ENCODE measurements at places on chromosomes 16 and 17.
A peak's percentile ranks its signal among the peaks of the same experiment; 100 is the strongest.

DNA sequence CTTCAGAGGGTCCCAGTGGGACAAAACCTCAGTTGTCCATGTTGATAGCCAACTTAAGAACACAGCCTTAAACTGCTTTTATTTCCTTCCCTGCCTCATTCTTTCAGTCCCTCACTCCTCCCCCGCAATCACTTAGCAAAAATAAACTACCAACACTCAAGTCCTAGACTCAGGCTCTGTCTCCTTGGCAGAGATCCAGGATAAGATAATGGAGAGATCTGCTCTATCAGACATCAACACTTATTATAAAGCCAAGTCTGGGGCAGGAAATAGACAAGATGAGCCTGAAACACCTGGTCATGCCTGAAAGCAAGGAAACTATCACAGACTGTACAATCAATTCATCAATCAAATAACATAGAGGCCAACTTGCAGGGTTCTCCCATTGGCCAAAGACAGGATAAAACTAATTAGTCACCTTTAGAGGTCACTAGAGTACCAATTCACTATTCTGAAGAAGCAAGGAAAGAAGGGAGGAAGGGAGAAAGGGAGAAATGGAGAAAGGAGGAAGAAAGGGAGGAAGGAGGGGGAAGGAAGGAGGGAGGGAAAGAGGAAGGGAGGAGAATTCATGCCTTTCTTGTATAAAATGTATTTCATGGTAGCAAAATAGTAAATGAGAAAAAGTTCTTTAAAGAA is 15.7 kb downstream of the HYDIN start:
- DNase-seq: no peak

GRCh38 chr17:13084420-13084819 is 66.6 kb upstream of the ELAC2 start:
- no peak for DNase-seq

GRCh38 chr17:40112718-40113109 is 9.1 kb upstream of the MSL1 start:
- no peak for DNase-seq

- no peak for DNase-seq
These were observed 432 bp upstream of the SLC46A1 start for GRCh38 chr17:28406473-28406814.

DNA sequence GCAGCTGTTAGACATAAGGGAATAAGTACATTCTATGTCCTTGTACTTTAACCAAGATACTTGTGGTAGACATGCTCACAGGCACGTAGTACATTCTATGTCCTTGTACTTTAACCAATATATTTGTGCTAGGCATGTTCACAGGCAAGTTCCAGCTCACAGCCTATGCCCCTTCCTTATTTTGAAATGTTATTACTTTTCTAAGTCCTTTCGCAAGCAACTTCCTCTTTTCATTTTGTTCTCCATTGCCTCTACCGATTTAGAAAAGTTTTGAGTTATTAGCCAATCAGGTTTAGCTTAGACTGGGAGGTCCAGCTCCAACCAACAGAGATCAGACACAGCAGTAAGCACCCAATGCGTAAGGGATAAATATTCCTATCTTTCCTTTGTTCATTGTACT is 60.1 kb upstream of the NUDT7 start:
- no peak for DNase-seq

- DNase-seq: peak; percentile 61
These were observed 15.4 kb upstream of the KATNB1 start for GRCh38 chr16:57720142-57720575.

GRCh38 chr17:15782866-15783265 is 50.8 kb downstream of the TBC1D26 start:
- no peak for DNase-seq

DNA sequence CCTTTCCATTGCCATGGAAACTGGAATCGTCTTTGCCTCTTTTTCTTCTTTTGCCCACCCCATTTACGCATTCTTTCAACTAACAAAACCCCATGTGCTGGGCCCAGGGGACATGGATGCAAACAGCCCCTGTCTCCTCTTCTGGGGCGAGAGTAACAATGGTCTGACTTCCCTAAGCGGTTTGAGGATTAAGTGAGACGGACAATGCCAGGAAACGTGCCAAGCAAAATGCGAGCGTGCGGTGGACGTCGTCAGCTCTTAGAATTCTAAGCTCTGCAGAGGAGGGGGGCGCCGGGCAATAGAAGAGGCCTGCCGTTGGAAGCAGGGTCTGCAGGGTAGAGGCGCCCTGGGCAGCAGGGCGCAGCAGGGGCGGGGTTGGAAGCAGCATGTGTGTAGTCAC is 42.4 kb upstream of the JPH3 start:
- DNase-seq: no peak

DNA sequence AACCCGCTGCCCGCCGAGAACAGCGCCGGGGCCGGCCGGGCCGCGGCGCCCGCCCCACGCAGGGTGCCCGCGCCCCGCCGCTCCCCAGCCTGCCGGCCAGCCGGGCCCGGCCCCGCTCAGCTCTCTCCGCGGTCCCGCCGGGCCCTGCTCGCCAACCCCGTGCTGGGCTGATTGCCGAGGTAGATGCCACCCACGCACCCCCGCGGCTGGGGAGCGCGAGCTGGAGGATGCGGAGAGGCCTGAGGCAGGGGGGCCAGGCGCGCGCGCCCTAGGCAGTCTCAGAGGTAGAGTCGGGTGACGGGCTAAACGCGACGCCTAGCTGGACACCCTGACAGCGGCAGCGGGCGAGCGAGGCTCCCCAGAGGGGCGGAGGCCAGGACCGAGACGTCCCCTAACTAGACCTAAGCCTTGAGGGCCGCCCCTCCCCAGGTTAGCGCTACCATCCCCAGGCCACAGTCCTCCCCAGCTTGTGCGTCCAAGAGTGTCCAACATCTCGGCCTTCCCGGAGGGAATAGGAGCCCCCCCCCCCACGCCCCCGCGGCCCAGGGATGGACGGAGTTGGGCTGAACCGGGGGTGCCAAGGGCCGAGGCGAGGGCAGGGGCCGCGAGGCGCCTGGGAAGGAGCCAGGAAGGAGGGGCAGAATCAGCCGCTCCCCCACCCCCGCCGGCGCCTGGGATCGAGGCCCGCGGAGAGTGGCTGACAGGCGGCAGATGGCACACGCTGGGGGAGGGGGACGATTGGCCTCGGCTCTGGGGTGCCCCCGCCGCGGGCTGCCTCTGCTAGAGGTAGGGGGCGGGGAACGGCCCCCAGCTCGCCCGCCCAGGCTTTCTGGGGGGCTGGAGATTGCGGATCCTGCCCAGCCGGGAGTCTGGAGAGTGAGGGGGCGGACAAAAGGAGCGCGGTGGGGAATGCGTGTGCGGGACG is 2.5 kb upstream of the ZNF423 start:
- no peak for DNase-seq

- no peak for DNase-seq
These were observed 60.4 kb downstream of the HS3ST2 start for GRCh38 chr16:22874394-22874793.

DNA sequence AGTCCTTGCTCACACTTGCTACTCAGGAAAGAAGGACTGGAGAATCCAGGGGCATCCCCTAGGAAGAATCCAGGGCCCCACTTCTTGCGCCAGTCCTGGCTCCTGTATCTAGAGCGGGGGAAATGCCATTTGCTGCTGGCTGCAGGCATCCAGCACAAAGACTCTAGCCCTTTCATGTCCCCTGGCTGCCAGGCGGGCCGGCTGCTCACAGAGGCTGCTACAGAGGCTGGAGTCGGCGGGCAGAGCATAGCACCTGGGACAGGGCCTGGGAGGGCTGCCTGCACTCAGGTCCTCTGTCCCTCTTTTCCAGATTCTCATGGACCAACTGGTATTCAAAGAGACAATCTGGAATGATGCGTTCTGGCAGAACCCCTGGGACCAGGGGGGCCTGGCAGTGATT is 13.8 kb downstream of the SMIM5 start:
- no peak for DNase-seq

GRCh38 chr16:54690710-54691109 is 240.0 kb upstream of the IRX5 start:
- no peak for DNase-seq

DNA sequence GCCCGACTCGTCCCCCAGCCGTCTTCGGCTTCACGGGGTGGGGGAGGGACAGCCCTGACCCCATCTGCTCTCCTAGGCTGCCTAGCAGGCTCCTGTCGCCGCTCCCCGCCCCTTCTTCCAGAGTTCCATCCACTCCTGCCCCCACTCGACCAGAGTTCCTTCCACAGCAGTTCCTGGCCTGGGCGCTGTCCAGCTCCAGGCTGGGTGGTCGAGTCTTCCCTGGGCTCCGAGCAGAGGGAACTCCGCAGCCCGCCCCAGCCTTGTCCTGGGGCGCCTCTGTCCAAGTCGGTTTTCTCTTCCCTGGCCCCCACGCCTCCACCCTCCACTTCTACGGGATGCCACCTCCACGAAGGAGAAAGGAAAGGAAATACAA is 1.4 kb downstream of the PYY start:
- no peak for DNase-seq

DNA sequence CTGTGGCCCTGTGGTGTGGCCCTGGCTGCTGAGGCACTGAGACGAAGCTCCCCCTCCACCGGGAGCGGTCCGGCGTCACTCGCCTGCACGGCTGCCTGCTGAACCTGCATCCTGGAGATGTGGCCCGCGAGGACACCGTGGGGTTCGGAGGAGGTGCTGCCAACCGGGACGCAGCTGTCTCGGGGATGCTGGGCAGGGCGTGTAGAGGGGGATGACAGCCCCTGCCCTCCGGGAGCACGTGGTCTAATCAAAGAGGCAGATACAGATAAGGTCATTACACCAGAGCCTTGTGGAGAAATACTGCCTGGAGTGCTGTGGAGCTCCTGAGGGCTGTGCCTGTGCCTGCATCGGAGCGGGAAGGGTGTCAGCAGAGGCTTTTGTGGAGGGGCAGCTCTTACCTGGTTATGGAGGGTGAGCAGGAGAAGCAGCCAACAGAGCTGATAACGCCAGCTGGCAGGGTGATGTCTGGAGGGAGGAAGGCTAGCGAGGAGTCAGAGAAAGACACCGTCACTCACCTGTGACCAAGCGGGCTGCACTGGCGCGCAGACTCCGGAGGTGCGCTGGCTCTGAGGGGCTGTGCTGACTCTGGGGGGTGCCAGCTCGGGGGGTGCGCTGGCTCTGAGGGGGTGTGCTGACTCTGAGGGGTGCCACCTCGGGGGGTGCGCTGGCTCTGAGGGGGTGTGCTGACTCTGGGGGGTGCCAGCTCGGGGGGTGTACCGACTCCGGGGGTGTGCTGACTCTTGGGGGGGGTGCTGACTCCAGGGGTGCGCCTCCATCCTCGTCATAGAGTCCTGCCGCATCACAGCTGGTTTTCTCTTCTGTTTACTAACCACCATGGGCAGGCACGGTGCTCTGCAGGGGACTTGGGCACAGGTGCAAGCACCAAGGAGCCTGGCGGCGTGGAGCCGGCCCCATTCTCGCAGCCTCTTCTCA is 104.7 kb upstream of the CHMP6 start:
- no peak for DNase-seq

GRCh38 chr16:69852815-69853214 is 90.7 kb downstream of the WWP2 start:
- DNase-seq: no peak

GRCh38 chr16:66553223-66553622 is 847 bp downstream of the CKLF start:
- DNase-seq: no peak

DNA sequence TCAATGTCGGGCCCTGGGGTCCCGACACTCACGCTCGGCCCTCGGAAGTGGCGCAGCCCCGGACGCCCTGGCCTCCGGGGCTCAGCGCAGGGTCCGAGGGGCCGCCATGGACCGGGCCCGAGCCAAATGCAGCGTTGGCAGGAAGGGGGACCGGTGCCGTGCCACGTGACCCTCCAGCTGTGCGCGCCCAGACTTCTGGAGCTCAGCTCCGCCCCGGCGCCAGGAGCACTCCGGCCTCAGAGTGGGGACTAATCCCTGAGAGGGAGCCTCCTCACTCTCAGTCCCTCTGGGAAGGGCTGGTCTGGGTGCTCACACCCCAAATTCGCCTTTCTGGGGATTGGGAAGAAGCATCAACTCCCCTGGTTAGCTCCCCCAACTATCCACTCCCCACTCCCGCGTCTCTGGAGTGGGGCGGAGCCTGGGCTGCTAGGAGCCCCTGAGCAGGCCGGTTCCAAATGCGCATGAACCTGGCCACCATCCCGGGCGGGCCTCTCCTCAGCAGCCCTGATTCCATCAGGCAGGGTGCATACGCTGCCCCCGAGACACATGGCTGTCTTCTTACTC is at the start of gene B3GNT9:
TSS of gene B3GNT9 (minus strand) at position 166 of the 564 bp plus-strand sequence. CDS start 513 bp downstream, outside the sequence.
- DNase-seq: no peak

DNA sequence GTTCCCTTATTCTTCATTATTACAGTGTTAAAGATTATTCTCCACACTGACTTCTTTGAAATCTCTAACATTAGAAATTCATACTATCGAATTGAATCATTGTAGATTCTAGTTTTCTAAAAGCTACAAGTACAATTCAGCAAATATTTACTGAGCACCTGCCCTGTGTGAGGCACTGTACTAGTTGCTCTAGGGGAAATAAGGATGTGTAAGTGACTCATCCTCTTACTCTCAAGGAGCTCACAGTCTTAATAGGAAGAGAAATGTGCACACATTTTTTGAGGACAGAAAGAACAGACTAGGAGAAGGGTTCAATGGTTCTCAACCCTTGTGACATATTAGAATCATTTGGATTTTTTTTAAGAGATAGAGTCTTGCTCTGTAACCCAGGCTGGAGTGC is 7.7 kb upstream of the SLFN12L start:
- no peak for DNase-seq
